ENCODE measurements at places on chromosomes 12 and 14.

GRCh38 chr12:3837049-3837448 lies 36.1 kb downstream of the PARP11 start:
- peak; percentile 9 for DNase-seq

DNA sequence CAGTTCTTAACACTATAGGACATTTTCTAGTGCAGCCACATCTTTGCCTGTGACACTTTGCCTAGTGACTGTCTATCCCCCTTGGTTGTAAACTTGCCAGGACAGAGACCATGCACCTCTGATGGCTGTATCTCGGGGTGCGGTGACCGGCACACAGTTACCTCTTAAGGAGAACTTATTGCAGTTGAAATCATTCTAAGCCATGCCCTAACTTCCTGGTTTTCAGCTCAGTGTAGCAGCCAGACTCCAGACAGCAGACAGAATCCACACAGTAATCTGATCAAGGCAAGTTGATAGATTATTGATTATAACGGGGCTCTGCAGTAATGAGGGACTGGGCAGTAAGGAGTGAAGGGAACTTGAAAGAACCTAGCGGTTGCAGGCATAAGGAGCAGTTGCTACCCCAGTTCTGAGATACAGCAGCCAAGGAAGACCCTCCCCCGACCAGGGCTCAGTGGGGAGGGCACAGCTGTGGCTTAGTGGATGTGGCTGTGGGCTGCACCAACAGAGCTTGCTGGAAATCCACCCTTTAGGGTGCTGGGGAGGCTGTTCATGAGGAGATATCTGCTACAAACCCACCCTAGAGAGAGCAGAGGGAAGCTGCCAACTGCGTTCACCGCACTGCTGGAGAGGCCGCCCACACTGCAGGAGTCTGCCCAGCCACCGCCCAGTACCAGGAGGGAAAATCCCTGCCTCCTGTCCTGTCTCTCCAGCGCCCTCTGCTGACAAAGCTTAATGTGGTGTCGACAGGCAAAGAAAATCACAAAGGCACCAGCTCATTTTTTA lies 58.2 kb upstream of the BEGAIN start:
- peak; percentile 75 for DNase-seq

DNA sequence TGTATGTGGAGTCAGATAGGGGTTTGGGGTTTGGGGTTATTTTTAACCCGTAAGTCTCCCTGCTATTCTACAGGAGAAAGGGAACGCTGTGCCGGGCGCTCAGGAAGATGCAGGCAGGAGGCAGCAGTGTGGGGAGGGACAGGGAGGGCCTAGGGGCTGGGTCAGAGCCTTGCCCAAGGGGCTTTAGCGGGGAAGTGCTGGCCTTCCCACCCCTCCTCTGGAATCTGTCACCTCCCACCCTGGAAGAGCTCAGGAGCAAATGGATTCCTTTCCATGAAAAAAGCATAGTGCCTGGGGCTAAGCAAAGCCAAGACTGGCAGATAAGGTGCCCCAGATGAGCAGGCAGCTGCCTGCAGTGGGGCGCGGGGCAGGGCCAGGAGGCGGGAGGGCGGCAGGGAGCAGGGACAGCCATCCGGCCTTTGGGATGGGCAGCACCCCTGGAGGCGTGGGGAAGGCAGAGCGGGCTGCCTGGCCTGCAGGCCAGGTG lies 7.3 kb upstream of the INF2 start:
- DNase-seq, result no peak

DNA sequence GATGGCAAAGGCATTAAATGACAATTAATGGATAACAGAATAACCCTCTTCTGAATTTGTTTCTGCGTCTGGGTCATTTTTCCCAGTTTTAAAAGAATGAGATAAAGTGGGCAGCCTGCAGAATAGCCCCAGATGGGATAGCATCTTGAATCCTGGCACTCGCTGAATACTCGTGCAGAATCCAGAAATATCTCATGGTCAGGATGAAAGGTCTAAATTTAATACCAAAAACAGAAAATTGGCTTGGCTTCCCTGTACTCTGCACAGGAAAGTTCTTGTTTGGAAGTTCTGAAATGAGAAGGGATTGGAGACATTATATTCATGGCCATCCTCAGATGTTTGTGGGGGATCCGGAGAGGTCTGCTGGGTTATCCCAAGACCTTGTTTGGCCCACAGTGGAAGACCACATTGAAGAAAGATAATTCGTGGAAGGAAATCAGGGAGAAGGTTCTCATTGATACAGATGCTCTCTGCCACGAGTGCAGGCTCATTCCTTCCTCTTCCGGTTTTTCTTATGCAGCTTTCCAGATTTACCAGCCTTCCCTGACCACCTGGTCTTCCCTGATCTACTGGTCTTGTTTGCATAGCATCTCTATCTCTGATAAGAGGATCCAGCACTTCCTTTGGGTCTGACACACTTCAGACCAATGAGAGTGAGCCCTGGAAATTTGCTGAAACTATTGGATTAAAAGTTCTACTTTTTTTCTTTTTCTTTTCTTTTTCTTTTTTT lies 6.0 kb upstream of the IFT81 start:
- DNase-seq, result no peak

DNA sequence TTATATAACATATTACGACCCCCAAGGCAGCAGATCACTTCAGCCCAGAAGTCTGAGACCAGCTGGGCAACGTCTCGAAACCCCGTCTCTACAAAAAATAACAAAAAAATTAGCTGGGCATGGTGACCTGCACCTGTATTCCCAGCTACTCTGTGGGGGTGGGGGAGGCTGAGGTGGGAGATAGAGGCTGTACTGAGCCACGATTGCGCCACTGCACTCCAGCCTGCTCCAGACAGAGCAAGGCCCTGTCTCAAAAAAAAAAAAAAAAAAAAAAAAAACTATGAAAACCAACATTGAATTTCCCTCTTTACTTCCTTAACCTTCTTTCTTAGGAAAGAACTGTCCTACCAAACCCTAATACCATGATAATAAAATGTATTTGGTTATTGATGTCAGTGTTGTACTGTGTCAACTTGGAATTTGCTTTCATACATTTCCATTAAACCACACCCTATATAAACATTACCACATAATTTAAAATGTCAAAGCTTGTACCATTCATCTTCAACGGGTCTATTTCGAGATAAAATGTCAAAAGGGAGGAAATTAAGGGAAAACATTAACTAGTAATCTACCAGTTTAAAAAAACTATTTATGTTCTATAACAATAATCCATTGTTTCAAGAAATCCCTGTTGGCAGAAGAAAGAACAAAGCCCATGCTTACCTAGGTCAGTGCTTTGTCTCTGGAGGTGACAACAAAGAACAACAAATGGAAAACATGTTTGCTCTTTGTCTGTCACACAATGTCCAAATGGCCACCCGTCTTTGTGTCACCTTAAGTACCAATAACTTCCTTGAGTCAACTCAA lies 17.4 kb downstream of the GALNT4 start:
- DNase-seq, result no peak

GRCh38 chr12:89481213-89481914 lies 43.2 kb downstream of the GALNT4 start:
- no peak for DNase-seq

GRCh38 chr14:104514156-104514848 lies 65.3 kb upstream of the C14orf180 start:
- no peak for DNase-seq

DNA sequence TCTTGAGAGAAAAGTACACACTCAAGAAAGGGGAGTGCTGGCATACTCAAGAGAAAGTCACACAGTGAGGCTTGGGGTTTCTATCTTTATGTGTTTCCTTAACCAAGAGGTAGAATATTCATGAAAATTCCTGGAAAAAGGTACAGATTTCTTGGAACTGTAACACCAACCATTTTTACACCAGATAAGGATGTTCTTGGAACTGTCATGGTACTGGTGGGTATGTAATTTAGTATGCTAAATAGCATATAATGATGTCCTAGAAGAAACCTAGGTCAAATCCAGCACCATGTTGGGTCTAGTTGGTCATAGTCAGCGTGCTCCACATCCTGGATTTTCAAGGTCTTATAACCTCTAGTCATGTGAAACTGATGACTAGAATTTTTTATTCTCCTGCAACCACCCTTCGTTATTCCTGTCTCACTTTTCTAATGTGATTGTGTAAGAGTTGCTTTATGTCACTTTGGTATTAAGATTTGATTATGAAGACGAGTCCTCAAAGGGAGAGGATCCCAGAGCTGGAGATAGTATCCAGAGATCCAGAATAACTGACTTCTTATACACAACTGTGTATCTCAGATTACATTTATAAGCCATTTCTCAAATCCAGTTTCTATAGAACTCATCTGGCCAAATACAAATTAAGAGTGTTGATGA lies 510.1 kb downstream of the TMTC2 start:
- no peak for DNase-seq

GRCh38 chr12:16939871-16940306 lies 333.9 kb upstream of the LMO3 start:
- peak; percentile 95 for DNase-seq
